ENCODE measurements at places on chromosomes 2 and 18.
A peak's percentile ranks its signal among the peaks of the same experiment; 100 is the strongest.

DNA sequence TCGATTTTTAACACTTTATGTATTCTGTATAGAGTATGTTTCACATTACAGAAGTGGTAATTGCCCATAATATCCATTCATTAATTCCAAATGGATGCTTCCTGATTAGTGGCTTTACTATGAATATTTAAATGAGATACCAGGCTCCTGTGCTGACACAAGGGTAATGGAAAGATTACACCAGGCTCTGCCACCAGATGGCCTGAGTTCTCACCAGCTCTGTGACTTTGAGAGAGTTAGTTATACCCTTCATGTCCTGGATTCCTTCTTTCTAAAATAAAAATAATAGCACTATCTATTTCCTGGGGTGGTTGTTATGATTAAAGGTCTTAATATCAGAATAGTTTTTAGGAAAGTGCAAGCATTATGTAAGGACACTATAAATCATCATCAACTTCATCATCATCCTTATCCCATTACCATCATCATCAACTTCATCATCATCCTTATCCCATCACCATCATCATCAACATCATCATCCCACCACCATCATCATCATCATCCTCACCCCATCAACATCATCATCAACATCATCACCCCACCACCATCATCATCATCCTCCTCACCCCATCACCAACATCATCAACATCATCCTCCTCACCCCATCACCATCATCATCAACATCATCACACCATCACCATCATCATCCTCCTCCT, 151.8 kb downstream of the DNER start:
- no peak for DNase-seq

DNA sequence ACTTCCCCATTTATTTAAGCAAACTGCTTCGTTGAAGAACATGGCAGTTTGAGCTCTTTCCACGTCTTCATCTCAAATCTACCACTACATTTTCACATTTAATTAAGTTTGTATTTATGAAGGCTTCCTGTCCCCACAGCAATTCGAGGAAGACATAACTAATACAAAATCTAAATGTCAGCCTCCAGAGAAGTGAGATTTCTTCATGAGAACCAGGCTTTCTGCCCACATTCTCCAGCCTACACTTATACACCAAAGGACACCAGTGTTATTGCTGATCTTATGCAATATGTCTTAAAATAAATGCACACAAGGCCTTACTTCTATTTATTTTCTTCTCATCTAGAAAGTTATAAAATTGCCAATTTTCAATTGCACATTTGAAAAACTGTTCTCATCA, 1209.3 kb upstream of the FAM98A start:
- no peak for DNase-seq

DNA sequence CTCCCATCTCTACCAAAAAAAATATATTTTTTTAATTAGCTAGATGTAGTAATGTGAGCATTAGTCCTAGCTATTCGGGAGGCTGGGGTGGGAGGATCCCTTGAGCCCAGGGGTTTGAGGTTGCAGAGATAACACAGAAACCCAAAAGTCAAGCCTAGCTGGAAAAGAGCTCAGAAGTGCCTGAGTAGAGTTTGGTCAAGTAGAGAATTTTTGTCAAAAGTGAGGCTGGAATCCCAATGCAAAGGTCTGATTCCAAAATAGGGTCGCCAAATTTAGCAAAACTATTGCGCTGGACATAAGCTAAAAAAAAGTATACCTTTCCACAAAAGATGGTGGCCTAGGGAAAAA, 15.5 kb upstream of the MSH6 start:
- DNase-seq = no peak

- DNase-seq = peak; percentile 9
Observed at GRCh38 chr2:202376460-202377206, 506 bp downstream of the BMPR2 start.

DNA sequence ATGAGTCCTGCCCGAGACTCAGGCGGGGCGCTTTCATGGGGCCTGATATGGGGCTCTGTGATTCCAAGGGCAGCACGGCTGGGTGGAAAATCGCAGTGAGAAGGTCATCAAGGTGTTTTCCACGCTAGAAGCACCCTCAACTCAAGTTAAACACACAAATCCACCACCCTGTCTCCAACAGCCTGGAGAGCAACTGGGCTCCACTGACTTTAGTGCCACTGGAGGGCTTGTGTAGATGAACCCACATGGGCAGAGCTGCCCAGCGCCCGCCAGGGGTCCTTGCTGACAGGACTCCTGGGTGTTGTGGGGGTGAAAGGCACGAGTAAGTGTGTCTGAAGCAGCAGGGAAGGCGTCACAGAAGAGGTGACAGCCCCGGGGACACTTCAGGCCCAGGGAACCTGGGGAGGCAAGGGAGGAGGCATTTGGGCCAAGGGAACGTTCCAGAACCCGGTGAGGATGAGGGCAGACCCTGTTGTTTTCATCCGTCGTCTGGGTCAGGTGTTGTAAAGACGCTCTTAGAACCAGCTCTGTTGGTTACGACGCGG, 51.8 kb upstream of the CTDP1 start:
- DNase-seq = no peak

GRCh38 chr2:18117592-18117991, 239.1 kb downstream of the KCNS3 start:
- DNase-seq = no peak

GRCh38 chr2:4674007-4674406, 970.6 kb downstream of the DCDC2C start:
- no peak for DNase-seq

DNA sequence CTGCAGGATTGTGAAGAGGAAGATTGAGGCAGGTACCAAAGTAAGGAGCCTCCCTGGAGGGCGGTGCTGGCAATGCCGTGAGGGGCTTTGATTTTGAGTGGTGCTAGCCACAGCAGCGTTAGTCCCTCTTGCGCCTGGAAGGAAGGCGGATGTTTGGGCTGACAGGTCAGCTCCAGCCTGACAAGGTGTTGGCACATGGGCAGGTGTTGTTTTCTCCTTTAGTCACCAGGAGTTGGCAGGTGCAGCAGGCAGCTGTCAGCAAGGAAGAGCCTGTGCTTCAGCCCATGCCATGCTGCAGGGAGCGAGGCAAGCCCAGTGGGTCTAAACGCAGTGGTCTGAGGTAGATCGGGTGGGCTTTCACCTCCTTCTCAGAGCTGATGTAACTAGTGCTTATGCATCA, 8.5 kb downstream of the SEC11C start:
- no peak for DNase-seq

GRCh38 chr2:105769504-105769903, 24.8 kb downstream of the NCK2 start:
- no peak for DNase-seq

GRCh38 chr2:110848519-110849030, 116.2 kb downstream of the ACOXL start:
- no peak for DNase-seq

GRCh38 chr2:121688820-121689219, 39.6 kb upstream of the CLASP1 start:
- DNase-seq = no peak

GRCh38 chr2:223692191-223692947, 90.2 kb upstream of the SCG2 start:
- no peak for DNase-seq

GRCh38 chr18:9042766-9043481, 59.6 kb upstream of the NDUFV2 start:
- DNase-seq = no peak

- no peak for DNase-seq
Observed at GRCh38 chr2:51151490-51152140, 119.7 kb upstream of the NRXN1 start.

GRCh38 chr2:20421988-20422370, 24.9 kb upstream of the RHOB start:
- DNase-seq = no peak

- DNase-seq = no peak
Observed at GRCh38 chr2:128591861-128592822, 273.5 kb upstream of the HS6ST1 start.

DNA sequence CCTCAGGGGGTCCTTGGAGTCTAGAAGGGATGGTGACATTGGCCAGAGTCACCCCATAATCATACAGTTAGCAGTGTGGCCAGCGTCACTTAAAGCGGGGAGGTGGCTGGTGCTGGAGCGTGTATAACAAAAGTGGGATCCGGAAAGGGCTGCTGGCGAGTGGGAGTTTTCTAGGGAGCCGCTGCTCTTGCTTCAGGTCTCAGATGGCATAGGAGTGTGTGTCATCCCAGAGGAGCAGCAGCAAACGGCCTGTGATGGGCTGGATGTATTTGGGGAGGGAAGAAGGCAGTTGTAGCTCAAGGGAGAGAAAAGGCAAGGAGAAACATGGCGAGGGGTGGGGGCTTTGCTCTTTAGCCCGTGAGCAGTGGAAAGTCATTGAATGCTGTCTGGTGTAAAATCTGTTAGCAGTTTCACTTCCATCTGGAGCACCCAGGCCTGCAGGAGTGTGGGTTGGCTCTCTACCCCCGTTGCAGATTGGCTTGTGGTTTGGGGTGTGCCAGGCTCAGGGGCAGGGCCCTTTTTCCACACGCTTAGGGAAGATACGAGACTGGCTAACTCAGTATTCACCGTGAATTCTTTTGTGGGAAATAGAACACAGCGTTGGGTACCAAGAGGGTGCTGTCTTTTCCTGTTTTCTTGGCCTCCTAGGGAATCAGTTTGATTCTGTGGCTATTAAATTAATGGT, 120.5 kb downstream of the AGAP1 start:
- no peak for DNase-seq

All from stimulated activated CD8-positive, alpha-beta memory T cell treated with anti-CD3 and anti-CD28 coated beads, Interleukin-12 subunit alpha, Interleukin-12 subunit beta, amount 100 ng/mL, for 1 hour (primary cell).